ENCODE measurements at places on chromosomes 5 and 9.

DNA sequence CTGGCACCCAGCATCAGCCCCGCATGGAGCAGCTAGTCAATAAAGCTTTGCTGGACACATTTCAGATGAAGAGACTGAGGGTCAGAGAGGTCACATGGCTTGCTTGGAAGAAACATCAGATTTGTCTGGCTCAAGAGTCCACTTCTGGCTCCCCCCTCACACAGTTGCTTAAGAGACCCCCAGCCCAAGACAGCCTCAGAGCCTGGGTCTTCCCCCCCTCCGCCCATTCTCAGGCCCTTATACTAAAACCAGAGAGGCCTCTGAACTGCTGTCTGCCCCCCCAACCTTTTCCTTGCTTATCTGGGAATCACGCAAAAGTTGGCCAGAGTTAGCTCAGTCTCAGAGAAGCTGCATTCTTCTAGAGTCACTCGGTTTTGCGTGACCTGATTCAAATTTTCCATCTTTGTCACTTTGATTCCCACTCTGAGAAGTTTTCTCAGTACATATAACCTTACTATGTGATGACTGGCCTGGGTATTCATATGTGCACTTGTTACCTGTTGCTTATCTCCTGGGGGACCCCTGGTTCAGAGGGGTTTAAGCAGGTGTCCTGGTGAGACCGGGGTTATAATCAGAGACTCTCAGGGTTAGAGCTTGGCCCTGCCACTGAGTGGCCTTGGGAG, 145.4 kb upstream of the IER5L start:
- no peak for DNase-seq

DNA sequence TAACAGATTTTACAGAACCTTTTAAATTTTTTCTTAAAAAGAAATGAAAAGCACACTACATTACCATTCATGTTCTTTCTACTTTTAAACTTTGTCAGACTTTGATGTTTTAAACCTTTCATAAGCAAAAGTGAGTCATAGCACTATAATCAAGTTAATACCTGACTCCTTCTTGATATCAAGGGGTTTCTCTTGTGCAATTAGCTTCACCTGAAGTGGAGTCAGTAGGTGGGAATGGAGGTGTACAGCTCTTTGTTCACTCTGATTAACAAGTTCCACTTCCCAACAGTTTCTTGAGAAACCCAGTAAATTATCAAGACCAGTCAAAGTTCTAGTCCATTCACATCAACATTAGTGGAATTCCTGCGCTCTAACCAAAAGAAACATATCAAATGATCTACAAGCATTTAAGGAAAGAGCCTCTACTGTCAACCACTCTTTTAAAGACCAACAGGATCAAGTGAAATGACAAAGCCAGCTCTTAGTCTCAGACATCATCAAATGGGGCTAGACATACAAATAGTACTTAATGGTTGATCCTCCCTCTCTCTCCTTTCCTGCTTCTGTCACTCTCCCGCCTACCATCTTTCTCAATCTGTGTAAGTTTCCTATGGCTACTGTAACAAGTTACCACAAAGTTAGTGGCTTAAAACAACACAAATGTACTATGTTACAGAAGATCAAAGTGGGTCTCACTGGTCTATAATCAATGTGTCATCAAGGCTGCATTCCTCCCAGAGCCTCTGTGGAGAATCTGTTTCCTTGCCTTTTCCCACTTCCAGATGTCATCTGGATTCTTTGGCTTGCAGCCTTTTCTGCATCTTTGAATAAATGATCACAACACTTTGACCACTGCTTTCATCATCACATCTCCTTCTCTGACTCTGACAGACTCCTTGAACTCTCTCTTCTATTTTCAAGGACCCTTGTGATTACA, 68.0 kb downstream of the HINT1 start:
- DNase-seq, result no peak

- DNase-seq, result no peak
These were observed 1556.5 kb upstream of the C9orf72 start for GRCh38 chr9:29129763-29130162.

DNA sequence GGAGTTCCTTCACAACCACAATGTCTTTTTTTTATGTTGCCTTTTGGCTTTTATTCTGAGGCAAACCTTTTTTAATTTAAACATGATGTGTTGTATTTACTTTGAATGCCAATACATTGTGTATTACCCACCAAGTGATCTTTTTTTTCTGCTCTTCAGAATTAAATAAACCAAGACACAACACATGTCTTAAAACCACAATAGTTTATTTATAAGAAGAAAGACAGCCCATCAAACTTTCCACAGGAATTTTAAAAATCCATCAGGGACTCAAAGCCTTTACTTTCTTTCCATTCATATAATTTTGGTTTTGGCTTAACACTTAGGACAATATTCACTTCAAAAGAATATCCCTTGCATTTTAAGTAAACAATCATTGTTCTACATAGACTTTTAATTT, 321.8 kb upstream of the MEF2C start:
- DNase-seq, result no peak

Measured in activated CD4-positive, alpha-beta T cell treated with anti-CD3 and anti-CD28 coated beads, Interleukin-2, amount 10 ng/mL, durations not matched to agents 7 days and 5 days (primary cell).